ENCODE measurements at places on chromosomes 7 and 10.

DNA sequence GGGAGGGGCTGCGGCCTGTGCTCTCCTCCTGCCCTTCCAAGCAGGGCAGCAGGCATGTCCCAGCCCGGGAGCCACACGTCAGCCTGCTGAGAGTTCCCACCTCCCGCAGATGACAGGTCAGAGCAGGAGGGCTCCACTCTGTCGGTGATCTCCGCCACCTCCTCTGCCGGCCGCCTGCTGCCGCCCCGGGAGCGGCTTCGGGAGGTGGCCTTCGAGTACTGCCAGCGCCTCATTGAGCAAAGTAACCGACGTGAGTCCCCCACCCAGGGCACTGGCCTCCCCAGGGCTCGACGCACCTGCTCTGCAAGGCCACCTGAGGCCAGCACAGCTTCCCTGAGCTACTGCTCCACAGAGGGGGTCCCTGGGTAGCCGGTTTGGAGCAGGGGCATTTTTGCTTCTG is 9.4 kb downstream of the AP5Z1 start:
- no peak for DNase-seq

GRCh38 chr10:60032723-60033122 is 126.4 kb upstream of the CCDC6 start:
- peak; percentile 49 for DNase-seq

DNA sequence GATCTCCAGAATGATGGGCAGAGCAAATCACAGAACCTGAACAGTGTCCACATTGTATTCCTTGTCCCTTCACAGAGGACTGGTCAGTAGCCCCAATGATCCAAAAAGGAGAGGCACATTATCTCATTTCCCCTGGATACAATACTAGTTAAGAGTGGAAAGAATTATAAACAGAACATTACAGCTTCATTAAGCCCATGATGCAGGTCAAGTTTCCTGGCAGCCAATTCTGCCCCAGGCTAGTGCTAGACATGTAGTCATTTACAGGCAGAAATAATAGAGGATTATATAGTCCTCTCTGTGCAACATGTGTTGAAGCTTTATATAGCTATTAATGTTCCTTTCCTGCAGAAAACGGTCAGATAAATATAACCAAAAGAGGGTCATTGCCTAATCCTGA is 124.3 kb upstream of the WNT16 start:
- DNase-seq = no peak

- DNase-seq = no peak
Observed at GRCh38 chr10:105138358-105138757, 497.3 kb downstream of the SORCS3 start.

GRCh38 chr10:131683941-131684340 is 216.9 kb upstream of the PPP2R2D start:
- DNase-seq = no peak

DNA sequence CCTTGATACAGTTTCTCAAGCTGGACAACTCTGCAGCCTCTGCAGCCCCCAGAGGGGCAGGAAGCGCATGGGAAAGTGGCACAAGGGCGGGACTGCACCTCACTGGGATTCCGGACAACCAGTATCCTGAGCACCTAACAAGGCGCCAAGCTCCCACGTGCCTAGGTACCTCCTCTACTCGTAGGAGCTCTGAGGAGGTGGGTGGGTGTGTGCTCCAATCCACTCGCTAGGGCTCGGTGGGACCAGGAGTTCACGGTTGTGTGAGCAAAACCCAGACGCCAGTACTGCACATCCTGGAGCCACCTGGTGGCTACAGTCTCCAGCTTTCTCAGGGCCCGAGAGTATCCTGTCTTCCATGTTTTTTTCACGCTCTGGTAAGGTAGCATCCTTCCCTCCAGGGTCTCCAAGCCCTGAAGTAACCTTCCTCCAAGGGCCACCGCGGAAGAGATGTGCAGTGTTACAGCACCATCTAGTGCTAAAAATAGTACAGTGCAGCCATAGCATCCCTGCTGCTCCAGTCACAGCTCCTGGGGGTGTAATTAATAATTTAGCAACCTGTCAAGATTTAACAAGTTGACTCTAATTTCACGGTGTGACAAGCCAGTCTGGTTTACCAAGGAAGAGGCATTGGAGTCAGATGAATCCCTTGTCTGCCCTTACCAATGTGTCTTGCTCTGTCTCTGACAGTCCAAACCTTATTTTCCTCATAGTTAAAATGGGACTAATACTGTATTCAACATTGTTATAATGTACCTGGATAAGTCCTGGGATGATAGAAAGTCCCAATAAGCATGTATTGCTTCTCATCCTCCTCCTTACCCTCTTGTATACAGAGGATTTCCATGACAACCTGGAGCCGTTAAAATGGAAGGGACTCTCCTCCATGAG is 70.4 kb downstream of the HERPUD2 start:
- peak; percentile 30 for DNase-seq

GRCh38 chr10:6503171-6503570 is 76.9 kb downstream of the PRKCQ start:
- no peak for DNase-seq

- DNase-seq = peak; percentile 26
Observed at GRCh38 chr7:66399566-66399965, 194.4 kb downstream of the TPST1 start.

- no peak for DNase-seq
Observed at GRCh38 chr7:51236470-51237132, 80.0 kb downstream of the COBL start.

- peak; percentile 67 for DNase-seq
Observed at GRCh38 chr7:149422162-149422913, 38.5 kb downstream of the ZNF777 start.

DNA sequence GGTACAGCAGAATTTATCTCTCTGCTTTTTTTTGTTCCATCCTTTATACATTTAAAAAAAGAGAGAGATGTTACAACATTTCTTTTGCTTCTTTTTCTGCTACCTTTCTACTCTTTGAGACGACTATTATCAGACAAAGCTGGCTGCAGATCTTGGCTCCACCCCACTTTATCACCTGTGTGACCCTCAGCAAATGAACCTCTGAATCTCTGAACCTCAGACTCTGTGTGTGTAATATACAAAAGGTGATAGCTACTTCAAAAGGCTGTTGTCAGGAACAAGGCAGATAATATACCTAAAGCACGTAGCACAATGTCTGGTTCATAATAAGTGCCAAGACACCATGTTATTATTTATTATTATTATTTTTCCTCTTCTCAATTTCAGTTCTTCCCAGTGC is 32.6 kb upstream of the UBE2D1 start:
- no peak for DNase-seq

- DNase-seq = no peak
Observed at GRCh38 chr7:99860281-99861127, 16.3 kb downstream of the OR2AE1 start.

DNA sequence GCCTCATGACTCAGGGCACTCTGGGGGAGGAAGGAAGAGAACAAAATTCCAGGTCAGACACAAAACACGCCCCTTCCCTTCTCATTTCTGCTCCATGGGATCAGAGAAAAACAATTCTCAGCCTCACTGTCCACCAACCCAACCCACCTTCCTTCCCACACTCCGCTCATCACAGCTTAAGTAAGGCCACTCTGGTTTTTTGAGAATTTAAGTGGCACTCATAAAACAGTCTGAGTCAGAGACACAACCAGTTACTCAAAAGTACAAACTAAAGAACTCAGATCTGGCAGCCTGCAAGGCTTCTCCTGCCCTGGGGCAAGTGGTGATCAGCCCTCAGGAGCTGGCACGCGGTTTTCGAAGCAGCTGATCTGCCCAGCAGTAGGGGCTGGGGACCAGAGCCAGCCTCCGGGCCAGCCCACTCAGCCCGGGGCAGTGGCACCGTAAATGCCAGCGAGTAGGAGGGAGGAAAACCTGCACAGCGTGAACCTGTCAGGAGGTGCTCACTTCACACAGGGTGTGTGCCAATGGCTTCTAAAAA is 39.1 kb upstream of the ABLIM1 start:
- DNase-seq = peak; percentile 32

DNA sequence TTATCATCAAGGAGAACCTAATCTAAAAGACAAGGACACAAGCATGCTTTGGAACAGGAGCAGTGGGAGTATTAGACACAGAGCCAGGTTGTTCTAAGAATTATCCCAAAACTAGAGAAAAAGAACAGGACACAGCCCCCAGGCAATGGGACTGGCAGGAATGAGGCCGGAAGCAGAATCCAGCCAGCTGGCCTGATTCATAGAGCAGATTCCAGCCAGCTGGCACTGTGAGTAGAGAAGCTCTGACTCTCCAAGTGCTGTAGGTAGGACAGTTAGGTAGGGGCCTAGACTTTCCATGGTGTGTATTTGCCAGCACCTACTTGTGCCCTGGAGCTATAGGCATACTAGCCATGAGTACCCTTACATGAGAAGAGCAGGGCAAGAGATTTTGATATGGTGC is 13.3 kb upstream of the RAB18 start:
- no peak for DNase-seq

DNA sequence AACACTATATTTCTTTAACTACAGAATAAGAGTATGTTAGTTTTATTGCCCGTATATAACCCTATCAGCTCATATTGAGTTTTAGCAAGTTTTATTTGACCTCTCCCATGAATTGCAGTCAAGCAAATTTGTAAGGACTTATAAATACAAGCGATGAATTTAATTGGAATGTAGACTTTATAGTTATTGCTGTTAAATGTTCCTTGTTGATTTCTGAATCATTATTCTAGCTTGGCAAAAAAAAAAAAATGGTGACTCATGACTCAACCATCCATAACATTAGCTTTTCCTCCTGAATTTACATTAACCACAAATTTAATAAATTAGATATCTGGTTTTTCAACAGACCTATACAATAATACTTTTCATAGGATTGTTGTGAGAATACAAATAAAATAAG is 334.0 kb upstream of the LRRTM3 start:
- DNase-seq = peak; percentile 74

- peak; percentile 11 for DNase-seq
Observed at GRCh38 chr7:69277366-69277765, 320.9 kb upstream of the AUTS2 start.

- peak; percentile 33 for DNase-seq
Observed at GRCh38 chr10:5811387-5811821, 1.8 kb downstream of the GDI2 start.

- DNase-seq = no peak
Observed at GRCh38 chr10:106595281-106595680, 569.2 kb downstream of the SORCS1 start.

DNA sequence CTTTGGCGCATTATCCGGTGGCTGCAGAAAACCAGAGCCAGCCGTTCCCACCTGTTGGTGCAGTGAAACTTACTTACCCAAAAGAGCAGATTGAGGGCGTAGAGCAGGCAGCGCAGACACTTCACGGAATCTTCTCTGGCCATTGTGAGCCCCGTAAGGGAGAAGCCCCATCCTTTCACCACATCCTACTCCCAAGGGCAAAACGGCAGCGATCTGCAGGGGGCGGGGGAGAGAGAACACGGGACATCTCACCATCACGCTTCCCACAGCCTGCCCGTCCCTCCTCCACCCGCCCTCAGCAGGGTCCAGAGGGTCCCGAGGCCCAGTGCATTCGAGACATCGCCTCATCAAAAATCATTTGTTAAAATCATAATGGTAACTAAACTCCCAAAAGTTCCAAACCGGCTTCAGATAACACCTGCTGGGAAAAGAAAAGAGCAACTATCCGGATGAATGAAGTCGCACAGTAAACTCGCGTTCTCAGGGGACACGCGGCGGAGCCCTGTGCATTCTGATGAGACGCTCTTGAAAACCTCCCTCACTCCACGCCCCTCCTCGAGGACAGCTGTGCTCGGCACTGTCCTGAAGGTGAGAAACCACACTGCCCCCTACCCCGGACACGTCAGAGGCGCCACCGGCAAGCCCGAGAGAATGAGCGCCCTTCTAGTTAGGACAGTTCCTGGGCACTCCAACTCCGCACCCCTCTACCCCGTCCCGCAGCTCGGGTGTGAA is 1.2 kb downstream of the TSPAN12 start:
- DNase-seq = peak; percentile 40

- DNase-seq = no peak
Observed at GRCh38 chr10:98331885-98332284, 63.9 kb upstream of the LOXL4 start.

DNA sequence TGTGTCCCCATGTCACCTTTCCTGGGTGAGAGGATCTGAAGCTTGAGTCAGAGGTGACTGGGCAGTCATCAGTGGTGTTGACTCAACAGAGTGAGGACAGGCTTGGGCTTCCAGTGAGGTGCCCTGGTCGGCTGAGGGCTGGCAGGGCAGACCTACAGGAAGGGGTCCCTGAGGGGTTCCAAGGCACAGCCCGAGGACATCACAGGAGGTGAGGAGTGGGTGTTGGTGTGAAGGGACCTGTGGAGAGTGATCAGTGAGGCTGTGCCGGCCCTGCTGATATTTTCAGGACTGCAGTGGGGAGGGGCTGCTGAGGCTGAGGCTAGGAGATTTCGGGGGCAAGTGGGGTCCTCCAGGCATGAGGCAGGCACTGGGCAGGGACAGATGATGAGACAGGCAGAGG is 545.5 kb downstream of the TCERG1L start:
- DNase-seq = no peak

- DNase-seq = no peak
Observed at GRCh38 chr10:27601946-27602538, 97.9 kb downstream of the RAB18 start.

- DNase-seq = no peak
Observed at GRCh38 chr10:118370499-118370898, 28.4 kb upstream of the FAM204A start.

DNA sequence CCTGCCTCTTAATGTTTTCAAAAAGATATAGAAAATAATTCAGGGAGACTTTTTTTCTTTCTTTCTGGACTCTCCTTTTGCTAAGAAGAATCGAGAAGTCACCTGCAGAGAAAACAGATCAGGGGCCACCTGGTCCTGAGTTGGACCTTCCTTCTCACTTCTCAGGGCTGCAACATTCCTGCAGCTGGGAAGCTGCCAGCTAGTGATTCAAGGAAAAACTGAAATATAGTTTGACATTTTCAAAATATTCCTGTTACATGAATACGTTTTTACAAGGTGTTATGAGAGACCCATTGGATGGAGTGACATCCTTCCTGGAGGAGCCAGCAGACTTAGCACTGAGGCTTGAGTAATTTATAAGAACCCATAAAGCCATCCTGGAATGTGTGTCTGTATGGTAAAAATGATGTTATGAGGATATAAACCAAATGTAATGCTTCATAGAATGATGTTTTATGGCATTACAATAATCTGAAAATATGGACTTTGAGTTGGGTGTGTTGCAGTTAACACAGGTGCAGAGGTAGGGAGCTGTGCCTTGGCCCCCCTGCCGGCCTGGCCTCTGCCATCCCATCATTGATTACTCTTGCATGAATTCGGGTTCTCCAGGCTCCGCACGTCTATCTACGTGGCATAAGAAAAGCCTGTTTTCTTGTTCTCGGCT is 149.7 kb downstream of the PAXIP1 start:
- no peak for DNase-seq

- DNase-seq = no peak
Observed at GRCh38 chr10:110833234-110833940, 38.3 kb upstream of the PDCD4 start.

- DNase-seq = no peak
Observed at GRCh38 chr10:101116754-101117153, 14.3 kb upstream of the TLX1 start.

DNA sequence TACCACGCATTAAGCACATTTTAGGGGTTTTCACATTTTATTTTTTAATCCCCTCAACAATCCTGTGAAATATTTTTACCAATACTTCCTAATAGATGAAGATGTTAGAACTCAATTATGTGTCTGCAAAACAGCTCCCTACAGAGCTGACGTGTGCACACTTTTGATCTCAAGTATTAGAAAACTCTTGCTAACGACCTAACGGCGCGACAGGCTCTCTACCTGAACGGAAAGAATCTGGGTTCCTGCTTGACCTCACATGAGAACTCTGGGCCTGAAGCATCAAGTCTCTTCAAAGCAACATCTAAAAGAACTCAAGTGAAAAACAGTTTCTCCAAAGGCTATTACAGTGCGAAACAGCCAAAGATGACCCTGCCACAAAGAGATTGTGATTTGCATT is 113.9 kb downstream of the DOCK4 start:
- no peak for DNase-seq

GRCh38 chr7:3238525-3239210 is 62.4 kb upstream of the SDK1 start:
- no peak for DNase-seq

All from fibroblast of skin of back (primary cell).